HCT116 (cell line): ENCODE measurements at places on chromosomes 11 and 22.

DNA sequence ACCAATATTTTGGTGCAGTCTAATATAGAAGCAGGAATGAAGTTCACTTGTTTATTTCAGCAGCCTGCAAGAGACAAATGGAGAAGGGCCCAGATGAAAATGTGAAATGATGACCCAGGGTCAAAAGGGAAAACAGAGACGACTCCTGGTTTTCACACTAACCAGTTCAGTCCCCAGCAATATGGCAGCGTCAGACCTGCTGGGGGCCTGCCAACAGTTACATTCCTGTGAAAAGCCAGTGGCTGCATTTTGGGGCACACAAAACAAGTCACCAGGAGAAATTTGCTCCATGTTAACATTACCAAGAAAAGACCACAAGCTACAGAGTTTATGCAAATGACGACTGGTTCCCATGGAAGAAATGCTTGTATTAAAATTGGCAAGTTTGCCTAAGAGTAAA, 80.2 kb downstream of the CCDC34 start:
- DNase-seq, result no peak

DNA sequence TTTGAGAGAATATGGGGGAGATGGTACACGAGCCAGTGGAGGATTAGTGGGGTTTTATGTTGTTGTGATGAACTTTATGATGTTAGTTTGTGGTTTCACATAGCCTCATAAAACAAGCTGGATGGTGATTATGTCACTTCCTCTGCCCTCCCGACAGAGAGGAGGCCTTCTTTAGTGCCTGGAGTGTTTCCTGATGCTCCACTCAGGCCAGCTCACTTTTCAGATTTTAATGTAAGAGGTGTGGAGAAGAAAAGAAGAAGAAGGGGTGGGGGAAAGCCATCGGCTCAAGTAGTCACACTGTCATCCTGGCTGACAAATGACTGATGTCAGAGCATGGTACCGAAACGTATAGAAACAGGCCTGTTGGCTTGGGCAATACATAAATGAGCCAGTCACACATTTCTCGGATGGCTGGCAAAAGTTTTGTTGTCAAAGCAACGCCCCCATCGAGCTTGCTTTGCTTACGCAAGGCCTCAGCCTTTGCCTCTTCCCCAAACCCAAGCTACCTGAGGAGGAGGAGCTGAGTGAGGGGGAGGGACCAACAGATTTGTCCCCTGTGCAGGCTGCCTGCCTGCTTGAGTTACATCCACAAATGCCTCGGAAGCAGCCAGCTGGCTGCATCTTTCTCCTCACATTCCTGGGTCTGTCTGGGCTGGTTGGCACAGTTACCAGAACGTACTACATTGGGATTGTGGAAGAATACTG, at the start of gene HEPHL1:
Gene HEPHL1, plus strand, starts transcription at position 578 of the 705 bp plus-strand sequence. Its CDS starts 15 bp downstream, at position 593.
- no peak for DNase-seq

DNA sequence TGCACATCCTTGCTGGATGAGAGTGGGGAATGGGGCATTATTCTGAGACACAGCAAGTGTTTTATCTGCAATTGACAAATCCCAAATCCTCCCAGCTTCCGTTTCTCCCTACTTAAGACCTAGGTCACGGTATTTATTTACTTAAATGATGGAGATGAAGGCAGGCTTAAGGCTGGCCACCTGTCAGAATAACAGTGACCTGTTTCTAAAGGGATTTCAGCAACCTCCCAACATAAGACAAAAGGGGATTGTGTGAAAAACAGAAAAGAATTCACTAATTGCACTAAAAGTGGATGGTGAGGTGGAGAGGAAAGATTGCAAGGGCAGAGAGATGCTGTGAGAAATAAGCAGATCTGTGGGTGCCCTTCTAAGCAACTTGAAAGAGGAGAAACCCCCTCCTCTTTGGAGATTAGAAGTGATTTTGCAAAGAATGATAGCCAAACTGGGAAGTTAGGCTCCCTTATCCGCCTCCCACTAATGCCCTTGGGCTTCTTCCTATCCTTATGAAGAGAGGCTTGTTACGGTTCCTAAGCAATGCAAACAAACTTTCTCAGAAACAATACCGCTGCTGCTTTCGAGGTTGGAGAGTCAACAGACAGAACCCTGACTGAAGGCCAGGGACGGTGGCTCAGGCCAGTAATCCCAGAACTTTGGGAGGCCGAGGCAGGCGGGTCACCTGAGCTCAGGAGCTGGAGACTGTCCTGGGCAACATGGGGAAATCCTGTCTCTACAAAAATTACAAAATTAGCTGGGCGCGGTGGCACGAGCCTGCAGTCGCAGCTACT, 84.3 kb downstream of the ARL14EP start:
- DNase-seq, result no peak

DNA sequence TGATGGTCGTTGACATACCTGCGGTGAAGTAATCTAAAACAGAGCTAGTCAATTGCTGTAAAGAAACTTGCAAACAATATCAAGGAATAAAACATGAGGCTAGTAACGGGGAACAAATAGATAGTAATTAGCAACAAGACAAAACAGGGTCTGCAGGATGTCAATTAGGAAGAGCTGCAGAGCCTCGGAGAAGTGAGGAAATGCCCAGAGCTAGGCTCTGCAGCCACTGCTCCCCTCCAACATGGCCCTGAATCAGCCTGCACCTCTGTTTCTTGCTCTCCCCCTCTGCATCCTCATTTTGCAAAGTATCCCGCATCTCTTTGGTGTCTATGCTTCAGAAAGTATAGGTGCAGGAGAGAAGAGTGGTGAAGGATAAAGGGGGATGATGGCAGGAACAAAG, 507.4 kb upstream of the FAT3 start:
- DNase-seq, result no peak

- no peak for DNase-seq
These were observed 23.1 kb upstream of the RPS3 start for GRCh38 chr11:75376175-75376574.

DNA sequence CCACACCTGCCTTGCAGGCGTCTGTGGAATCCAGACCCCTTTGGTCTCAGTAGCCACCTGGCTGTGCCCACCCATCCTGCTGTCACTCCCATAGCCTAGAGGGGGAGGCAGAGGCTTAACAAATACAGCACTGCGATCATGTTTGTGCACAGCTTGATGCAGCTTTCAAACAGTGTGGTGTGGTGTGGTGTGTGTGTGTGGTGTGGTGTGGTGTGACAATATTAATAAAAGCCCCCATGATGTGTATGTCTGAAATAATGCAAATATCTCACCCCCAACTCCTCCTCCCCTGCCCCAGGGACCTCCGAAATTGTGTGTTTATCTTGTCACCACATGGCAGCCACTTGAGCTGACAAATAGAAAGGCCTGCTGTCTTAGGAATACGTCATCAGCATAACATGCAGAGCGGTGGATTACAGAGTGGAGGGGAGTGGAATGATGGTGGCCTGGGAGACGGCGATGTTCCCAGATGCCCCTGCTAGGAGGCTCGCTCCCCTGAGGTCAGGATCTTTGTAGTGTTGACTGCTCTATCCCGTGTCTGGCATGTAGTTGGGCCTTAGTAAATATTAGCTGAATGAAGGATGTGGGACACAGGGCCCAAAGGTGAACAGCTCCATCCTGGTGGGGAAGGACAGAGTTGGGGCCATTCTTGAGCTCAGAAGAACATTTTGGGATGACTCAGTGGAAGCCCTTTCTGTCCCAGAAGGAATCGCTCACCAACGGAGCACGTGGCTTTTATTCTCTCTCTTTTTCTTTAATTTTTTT, 2.8 kb downstream of the PDXP start:
- DNase-seq, result no peak
